A172 (cell line): ENCODE measurements at places on chromosomes 13 and 19. TPM values are rescaled to one million over a fixed set of nuclear protein-coding genes. Genes with fewer than 3 reads are reported as not detected.
A peak's percentile ranks its signal among the peaks of the same experiment; 100 is the strongest.

GRCh38 chr13:79307866-79308298 lies 98.2 kb downstream of the RBM26 start:
- DNase-seq = no peak

DNA sequence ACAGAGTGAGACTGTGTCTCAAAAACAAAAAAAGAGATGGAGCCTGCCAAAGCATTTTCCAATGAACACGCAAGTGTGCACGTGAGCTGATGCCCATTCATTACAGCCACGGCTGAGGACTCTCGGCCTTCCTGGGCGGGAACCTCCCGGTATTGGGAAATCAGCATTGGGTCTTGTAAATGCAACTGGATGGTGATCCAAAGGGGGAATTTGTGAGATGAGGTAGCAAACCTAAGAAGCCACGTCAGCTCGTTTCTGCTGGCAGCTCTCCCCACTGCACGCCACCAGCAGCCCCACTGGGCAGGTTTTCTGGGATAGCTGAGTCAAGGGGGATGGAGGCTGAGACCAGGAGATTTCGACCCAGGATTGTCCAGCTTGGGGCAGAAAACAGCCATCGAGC lies 11.5 kb downstream of the C13orf46 start:
- no peak for DNase-seq

DNA sequence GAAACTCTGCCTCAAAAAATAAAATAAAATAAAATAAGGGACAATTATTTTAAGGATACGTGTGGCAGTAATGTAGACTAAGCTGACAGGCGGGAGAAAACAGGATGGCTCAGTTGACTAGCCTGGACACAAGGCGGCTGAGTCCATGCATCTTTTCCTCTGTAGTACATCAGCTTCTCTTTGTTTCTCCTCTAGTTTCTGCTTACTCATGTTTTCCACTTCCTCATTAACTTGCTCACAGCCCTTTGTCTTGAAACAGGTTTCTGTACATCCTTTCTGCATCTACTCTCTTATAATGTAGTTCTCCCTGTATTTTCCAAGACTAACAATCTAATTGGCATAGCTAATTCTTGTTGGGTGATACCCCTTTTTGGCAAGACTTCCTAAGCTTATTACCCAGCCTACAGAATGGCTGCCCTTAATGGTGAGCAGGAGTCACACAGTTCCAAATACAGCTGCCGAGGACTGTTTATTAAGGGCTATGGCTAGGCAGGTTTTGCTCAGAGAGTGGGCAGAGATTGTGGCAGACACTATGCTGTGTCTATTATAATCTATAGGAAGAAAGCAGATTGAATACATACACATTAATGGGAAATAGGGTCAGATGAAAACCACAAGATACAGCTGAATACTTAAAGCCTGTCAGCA lies 58.7 kb upstream of the KLF5 start:
- peak; percentile 4 for DNase-seq

DNA sequence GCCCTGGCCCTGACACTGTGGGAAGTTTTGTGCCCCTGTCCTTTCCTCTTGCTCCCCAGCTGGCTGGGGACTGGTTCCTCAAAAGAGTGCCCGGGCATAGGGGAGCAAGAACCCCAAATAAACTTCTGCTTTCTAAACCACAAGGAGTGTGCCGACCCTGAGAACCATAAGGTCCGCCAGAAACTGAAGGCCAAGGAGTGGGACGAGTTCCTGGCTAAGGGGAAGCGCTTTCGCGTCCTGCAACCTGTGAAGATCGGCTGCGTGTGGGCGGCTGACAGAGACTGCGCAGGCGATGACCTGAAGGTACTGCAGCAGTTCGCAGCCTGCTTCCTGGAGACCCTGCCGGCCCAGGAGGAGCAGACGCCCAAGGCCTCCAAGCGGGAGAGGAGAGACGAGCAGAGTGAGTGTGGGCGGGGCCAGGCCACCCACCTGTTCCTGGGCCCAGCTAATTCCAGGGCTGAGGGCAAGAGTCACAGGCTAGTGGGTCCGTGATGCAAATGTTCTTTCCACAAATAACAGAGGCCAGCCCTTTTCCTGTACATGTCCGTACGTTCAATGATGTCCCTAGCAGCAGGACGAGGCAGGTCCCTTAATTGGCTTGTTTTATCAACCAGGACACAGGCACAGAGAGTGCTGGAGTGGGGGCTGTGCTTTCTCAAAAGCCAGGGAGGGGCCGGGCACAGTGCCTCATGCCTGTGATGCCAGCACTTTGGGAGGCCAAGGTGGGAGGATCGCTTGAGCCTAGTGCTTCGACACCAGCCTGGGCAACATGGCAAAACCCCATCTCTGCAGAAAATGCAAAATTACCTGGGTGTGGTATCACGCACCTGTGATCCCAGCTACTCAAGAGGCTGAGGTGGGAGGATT lies 25.6 kb downstream of the UBXN6 start:
- DNase-seq = no peak

DNA sequence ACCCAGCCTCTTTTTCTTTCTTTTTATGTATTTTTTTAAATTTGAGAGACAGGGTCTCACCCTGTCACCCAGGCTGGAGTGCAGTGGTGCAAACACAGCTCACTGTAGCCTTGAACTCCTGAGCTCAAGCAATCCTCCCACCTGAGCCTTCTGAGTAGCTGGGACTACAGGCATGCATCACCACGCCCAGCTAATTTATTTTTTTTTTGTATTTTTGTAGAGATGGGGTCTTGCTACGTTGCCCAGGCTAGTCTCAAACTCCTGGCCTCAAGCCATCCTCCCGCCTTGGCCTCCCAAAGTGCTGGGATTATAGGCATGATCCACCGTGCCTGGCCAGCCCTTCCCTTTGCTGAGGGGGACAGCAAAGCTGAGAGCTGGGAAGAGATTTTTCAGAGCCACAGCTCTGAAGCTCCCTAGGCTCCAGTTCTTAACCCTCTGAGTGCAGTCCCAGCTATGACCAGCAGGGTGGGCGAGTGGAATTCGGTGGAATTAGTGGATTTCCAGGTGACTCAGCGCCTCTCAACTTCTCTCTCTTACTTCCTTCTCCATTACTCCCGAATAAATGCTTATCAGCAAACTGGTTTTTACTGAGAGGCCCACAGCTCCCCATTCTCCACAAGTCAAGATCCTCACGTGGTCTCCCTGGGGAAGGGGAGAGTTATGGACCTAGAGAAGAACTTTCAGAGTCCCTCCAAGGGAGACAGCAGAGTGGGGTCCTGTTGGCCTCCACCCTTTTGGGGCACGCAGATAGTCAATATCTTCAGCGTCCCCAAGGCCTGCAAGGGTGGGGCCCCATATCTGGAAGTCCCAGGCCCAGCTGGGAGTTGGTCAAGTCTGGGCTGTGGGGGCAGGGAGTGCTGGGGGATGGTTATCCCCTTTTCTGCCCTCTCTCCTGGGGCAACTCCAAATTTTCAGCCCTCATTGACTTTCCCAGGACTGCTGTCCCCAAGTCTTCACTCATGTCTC lies 1.2 kb downstream of the BLVRB start:
- DNase-seq = peak; percentile 95

- DNase-seq = peak; percentile 45
Observed at GRCh38 chr19:15072930-15073647, 8.9 kb upstream of the OR1I1 start.

DNA sequence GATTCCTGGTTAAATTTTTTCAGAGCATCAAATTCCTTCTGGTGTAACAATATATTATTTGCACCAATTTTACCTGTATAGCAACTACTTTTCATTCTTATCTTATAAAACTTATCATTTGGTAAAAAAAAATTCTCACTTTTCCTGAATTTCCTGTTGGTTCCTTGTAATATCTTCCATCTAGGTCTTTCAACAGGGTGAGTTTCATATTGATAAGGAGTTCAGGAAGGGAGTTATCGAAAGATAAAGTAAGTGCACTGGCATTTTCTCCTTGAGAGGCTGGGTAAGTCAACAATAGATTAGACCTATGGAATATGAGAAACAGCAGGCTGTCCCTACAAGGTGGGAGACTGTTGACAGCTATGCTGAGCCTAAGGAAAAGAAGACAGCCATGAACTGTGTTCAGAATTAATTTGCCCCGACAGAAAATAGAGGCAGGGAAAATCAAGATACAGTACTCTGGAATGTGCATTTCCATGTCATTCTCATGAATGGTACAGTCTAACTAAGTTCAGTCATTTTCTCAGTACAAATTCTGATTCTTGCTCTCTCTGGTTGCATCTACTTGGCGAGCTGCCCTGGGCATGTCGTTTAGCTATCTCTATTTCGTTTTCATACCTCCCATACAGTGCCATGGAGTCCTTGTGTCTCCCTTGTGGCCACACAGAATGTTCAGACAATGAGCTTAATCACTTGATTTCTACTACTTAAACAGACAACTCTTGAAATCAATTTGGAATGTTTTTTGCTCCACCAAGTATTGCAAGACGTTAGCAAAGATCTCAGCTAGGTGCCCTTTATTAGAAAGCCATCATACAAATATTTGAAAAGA lies 9.9 kb downstream of the IGFL1 start:
- no peak for DNase-seq

DNA sequence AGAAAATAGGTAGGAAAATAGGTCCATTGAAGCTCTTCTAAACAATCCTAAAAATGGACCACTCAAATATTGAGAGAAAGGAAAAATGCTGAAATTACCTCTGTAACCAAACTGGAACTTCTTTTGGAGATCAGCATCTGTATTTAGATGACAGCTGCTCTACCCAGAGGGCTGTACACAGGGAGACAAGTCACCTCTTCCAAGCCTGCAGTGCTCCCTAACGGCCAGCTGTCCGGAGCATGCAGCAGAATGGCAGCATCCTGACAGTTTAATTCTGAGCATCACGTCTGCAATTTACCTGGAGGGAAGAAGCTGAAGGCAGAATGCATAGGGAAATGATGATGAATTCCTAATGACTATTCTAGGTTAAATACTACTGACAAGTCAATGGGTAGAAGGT lies 62.8 kb upstream of the DIAPH3 start:
- DNase-seq = no peak

DNA sequence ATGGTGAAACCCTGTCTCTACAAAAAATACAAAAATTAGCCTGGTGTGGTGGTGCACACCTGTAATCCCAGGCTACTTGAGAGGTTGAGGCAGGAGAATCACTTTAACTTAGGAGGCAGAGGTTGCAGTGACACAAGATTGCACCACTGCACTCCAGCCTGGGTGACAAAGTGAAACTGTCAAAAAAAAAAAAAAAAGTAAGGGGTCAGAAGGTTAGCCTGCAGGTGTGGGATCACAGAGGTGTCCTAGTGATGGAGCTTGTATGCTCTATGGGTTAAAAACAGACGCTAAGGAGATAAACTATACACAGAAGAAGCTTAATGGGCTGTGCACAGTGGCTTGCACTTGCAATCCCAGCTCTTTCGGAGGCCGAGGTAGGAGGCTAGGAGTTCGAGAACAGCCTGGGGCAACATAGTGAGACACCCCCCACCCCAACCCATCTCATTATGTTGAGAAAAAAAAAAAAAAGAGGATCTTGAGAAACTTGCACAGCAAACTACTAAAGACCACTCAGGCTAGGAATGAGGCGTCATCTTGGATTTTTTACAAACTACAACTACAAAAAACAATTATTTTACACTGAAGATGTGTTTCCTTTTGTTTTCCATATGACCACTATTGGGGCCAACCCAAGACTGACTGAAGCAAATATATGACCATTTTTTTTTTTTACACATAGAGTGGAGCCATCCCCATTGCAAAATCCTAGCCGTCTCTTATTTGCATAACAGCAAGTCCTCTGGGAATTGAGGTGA lies 7.9 kb downstream of the FOSB start:
- DNase-seq = no peak

DNA sequence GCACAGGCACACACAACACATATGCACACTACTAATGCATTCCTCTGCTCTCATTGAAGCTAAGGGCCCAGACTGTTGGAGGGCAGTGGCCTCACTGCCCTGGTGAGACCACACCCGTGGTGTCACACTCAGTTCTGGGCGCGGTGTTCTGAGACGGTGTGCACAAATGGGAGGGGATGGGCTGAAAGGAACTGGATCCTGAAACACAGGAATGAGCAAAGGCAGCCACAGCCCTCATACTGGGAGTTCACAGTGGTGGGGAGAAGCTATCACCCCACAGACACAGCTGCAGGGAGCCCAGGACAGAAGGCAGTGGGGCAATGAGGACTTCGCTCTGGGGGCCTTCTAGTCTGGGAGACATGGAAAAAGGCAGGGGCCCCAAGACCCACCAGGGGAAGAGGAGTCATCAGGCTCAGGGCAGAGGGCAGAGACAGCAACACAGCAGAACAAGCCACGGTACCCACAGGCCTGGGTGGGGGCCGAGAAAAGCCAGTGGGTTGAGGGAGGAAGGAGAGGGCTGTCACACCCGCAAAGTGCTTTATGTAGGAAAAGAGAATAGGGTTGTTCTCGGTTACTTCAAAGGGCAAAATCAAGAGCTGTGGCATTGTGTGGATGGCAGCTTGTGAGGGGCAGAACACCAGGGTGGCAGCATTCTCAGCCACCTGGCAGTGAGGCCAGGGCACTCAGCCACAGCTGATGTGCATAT lies 75.4 kb upstream of the GPR183 start:
- DNase-seq = no peak

GRCh38 chr13:102376318-102376717 lies 25.5 kb downstream of the FGF14 start:
- DNase-seq = no peak

GRCh38 chr13:63643543-63643942 lies 2227.9 kb upstream of the PCDH20 start:
- no peak for DNase-seq

- peak; percentile 74 for DNase-seq
Observed at GRCh38 chr19:49997709-49998108, 27.5 kb downstream of the VRK3 start.

DNA sequence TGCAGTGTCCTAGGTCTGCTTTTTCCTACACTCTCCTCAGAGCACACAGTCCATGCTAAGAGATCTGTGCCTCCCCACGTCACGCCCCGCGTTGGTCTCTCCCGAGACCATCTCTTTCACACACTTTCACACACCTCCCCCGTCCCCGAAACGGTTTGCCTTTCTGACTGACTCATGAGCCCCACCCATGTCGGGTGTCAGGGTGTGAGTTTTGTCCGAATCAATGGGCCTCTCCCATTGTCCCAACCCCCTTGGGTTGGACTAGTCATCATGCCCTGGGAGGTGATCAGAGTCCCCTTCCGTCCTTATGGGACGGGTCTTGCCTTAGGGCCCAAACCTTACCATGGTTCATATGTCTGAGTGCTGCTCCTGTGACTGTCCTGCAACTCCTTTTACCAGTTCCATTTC lies 214.0 kb upstream of the HTR2A start:
- DNase-seq = no peak

- DNase-seq = no peak
Observed at GRCh38 chr13:66875264-66875663, 354.9 kb downstream of the PCDH9 start.

DNA sequence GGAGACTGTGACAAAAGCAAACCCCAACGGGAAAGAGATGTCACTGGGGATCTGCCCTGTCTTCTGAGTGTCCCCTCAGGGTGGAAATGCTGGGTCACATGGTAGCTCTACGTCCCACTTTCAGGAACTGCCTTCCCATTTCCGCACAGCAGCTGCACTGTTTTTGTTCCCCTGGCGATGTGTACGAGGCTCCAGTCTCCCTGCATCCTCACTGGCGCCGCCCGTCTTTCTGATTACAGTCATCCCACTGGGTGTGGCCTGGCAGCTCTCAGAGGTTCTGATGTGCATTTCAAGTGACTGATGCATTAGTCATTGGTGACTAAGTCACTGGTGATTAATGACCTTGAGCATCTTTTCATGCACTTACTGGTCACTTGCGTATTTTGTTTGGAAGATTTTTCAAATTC lies 21.2 kb downstream of the PCID2 start:
- DNase-seq = peak; percentile 100

SIGLEC9 gene
- total RNA-seq = 0.43 TPM in 1 of 2 replicates, not detected in the other

KMT5C gene
- total RNA-seq = 19.1 and 19.8 TPM in 2 replicates

SHC2 gene
- 12.5 and 19.6 TPM in 2 replicates for total RNA-seq

KLK10 gene
- not detected in 2 replicates for total RNA-seq

SAMD1 gene
- total RNA-seq = 25.2 and 36.0 TPM in 2 replicates
